ENCODE measurements at places on chromosomes 12 and 14. TPM values are rescaled to one million over a fixed set of nuclear protein-coding genes. Genes with fewer than 3 reads are reported as not detected.

GRCh38 chr12:26058308-26058707, 66.5 kb downstream of the BHLHE41 start:
- no peak for DNase-seq

- no peak for DNase-seq
Observed at GRCh38 chr14:102452302-102452701, 57.3 kb downstream of the ANKRD9 start.

GRCh38 chr14:76848879-76849278, 22.7 kb downstream of the LRRC74A start:
- DNase-seq, result no peak

GRCh38 chr14:35858521-35859209, 32.5 kb downstream of the BRMS1L start:
- no peak for DNase-seq

DNA sequence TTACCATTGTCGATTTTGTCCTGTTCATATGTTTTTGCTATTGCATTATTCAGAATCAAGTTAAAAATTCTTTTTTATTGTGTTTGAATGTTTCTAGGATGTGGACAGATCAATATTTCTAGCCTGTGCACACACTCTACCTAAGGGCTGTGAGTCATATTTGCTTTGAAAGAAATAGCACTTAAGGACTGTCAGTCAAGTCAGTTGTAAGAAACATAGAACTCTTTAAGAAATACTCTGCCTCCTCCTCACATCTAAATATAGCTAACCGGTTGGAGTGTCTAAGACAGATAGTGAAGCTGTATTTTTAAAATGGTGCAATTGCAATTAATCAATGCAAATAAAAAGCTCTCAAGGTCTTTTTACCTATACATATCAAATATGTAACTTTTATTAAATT, 17.9 kb upstream of the MGST1 start:
- DNase-seq, result no peak

GRCh38 chr12:47087088-47087688, 7.4 kb upstream of the AMIGO2 start:
- no peak for DNase-seq

DNA sequence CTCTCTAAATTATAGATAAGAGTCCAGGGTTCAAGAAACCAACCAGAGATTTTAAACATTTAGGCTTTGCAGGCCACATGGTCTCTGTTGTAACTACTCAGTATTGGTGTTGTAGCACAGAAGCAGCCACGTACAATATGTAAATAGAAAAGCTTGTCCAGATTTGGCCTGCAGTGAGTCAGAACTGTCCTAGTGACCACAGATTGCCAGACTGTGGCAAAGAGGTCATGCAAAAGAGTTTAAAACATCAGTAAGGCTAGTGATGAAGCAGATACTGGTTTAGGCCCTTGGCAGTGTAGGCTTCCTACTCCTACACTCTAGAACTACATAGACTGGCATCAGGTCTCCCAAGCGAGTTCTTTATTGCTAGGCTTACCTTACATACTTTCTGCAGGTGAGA, 117.6 kb upstream of the GARIN6 start:
- DNase-seq, result no peak

GRCh38 chr14:95300697-95301526, 18.8 kb downstream of the CLMN start:
- DNase-seq, result no peak

- no peak for DNase-seq
Observed at GRCh38 chr12:54196396-54196795, 7.6 kb upstream of the SMUG1 start.

DNA sequence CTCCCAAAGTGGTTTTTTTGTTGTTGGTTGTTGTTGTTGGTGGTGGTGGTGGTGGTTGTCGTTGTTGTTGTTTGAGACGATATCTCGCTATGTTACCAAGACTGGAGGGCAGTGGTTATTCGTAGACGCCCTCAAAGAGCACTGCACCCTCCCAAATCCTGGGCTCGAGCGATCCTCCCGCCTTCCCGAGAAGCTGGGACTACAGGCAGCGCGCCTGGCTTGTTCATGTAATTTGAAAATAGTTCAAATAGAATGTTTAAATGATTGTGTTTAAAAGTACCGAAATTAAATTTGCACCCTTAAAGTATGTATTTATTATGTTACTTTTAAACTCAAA, 439 bp upstream of the ANAPC5 start:
- no peak for DNase-seq

DNA sequence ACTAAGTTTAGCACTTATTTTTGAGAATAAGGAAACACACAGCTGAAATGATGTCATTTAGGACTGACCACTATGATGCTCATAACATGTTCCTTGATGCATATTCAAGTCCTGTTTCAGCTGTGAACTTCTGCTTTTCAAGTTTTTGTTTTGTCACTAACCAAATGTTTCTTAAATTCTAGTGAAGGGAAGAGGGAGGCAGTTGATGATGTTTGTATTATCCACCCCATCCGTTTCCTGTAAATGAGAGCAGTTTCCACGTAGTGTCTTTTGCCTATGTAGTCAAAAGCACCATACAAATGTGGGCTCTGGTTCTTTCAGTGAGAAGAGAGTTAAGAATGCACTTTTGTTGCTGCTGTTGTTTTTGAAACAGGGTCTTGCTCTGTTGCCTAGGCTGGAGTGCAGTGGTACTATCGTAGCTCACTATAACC, 491.8 kb downstream of the PCNX1 start:
- no peak for DNase-seq

The OR11H7 gene
- total RNA-seq, result not detected

The ZNF891 gene
- 3.2 TPM for total RNA-seq

The C12orf60 gene
- total RNA-seq, result 1.3 TPM

The CMKLR1 gene
- 67.0 TPM for total RNA-seq

The VDR gene
- 5.5 TPM for total RNA-seq

The OR4K5 gene
- not detected for total RNA-seq

The NAV3 gene
- total RNA-seq, result 84.8 TPM
